ENCODE measurements at places on chromosomes 2 and 18.

DNA sequence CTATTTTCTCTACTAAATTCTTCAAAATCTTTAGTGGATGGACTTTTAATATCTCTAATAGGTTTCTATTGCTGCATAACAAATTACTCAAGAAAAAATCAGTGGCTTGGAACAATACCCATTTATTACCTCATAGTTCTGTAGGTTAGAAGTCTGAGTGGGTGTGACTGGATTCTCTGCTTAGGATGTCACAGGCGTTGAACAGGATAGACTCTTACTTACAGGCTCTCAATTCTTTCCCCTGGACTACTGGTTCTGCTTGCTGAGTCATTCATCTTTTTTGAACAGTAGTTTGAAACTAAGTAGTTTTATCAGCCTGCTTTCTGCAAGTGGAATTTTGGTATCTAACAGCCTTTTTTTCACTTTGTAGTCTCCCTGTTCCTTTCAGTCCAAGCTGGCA lies 265.4 kb downstream of the ZNF385B start:
- no peak for DNase-seq

DNA sequence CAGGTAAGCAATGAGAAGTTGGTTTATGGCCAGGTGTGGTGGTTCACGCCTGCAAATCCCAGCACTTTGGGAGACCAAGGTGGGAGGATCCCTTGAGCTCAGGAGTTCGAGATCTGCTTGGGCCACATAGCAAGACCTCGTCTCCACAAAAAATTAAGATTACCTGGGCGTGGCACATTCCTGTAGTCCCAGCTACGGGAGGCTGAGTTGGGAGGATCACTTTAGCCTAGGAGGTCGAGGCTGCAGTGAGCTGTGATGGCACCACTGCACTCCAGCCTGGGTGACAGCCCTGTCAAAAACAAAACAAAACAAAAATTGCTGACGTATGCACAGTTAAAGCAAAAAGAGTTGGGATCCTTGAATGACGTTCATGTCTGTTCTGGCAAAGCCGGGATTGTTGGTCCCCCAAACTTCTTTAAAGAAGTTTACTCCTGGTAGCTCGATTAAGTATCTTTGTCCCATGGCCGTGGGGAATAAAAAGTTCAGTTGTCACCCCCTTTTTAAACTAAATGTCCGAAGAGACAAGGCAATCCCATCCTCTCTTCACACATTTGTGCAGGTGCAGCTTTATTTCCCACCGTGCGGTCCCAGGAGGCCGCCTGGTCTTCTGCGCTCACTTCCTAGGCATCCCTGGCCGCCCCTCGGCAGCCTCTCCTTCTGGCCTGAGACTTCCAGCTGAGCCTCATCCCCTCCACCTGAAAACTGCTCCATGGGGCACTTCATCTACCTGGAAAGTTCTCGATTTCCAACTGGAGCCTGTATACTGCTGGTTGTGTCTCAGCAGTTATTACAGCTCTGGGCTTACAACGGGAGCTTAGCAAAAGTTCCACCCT lies 762 bp upstream of the SPOPL start:
- DNase-seq, result no peak

- DNase-seq, result no peak
Measured at GRCh38 chr2:146989741-146990140, 855.1 kb upstream of the ACVR2A start.

GRCh38 chr2:134667541-134667940 lies 51.3 kb downstream of the TMEM163 start:
- no peak for DNase-seq

DNA sequence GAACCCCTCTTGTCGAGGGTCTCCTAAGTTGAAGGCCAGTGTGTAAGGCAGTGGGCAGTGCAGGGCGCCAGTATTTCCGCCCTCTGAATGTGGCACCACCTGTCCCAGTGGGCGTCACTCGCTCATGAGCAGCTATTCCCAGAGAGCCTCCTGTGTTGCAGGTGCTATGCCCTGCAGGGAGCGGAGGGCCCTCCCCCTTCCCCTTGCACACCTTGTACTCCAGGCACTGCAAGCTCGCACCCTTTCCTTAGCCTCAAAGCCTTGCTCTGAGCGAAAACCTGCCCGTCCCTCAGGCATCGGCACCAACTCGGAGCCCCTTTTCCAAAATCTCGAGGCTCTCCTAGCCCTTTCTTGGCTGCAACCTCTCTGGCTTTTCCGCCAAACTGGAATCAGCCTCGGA lies 282.7 kb downstream of the AGAP1 start:
- DNase-seq, result no peak

DNA sequence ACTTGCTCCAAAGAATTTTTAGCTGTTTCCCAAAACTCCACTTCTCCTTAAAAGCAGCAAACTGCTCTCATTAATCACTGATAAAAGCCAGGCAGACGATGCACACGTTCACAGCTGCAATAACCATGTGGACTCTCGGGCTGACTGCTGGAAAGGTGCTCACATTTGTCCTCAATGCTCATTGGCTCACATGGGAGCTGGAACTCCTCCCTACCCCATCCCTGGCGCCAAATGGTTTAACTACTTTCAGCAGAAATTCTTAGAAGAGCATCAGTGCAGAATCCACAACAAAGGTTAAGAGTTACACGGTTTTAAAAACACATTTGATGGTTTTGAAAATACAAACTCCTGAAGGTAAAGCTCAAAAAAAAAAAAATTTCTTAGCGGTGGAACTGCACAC lies 117.1 kb downstream of the NOL10 start:
- DNase-seq, result no peak

GRCh38 chr2:134716721-134717243 lies 2.0 kb downstream of the TMEM163 start:
- DNase-seq, result no peak

DNA sequence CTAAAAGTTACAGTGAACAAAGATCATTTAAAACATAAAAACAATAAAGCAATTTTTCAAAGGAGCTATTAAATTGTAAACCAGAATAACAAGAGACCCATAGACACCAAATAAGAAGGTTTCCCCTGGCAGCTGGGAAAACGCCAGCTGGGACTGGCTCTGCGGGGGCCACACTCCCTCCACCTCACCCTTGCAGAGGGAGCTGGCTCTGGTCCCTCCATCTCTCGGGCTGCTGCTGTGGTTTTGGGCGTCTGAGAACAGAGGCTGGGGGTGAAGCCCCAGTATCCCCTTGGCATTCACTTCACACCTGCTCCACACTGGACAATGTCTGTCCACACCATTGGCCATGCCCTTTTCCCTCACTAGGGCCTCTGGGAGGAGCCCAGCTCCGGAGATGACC lies 62.1 kb upstream of the OTOS start:
- no peak for DNase-seq

GRCh38 chr2:10222-10875 lies 36.0 kb downstream of the FAM110C start:
- no peak for DNase-seq

DNA sequence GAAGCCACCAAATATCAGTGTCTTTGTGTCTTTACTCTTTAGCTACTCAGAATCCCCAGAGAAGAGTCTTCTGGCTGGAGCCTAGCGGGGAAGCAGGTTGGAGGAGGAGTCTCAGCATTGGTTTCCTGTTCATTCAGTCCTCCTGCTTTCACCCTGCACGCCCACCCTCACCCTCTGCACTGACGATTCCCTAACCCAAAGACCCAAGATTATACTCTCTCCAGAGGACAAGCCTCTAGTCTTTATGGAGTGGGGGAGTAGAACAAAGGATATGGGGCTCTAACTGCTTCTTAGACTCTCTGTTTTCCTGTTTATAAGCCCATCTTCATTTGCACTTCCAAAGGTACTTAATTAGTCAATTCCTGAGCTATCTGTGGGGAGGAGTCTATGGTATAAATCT lies 338.8 kb downstream of the AGPS start:
- DNase-seq, result no peak

GRCh38 chr18:44643004-44643403 lies 37.7 kb upstream of the SETBP1 start:
- DNase-seq, result no peak

DNA sequence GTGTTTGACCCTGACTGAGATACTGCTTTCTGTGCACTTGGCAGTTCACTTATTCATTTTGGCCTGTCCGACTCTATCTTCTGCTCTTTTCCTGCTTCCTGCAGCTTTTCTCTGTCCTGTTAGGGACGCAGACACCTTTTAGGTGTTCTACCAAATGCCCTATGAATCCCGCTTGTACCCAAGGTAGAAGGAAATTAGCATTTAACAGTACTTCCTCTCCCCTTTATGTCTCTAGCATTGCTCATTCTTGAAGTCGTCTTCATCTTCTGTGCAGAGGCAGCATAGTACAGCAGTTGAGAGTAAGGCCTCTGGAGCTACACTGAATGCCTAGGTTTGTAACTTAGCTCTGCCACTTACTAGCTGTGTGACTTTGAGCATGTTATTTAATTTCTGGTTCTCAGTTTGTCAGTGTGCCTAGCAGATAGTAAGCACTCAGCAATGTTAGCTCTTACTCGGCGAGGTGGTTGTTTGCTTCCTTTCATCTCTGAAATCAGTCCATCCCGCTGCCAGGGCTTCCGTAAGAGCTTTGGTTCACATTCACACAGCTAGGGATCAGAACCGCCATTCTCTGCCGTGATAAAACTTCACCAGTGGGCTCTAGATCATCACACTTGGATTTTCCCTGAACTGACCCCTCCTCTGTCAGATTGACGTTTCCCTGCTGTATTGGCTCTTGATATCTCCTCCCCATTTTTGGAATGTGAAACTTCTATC lies 1.4 kb downstream of the CCT7 start:
- no peak for DNase-seq

- no peak for DNase-seq
Measured at GRCh38 chr2:231222318-231223000, 24.0 kb downstream of the ARMC9 start.

- no peak for DNase-seq
Measured at GRCh38 chr2:15651367-15651727, 59.7 kb downstream of the DDX1 start.

DNA sequence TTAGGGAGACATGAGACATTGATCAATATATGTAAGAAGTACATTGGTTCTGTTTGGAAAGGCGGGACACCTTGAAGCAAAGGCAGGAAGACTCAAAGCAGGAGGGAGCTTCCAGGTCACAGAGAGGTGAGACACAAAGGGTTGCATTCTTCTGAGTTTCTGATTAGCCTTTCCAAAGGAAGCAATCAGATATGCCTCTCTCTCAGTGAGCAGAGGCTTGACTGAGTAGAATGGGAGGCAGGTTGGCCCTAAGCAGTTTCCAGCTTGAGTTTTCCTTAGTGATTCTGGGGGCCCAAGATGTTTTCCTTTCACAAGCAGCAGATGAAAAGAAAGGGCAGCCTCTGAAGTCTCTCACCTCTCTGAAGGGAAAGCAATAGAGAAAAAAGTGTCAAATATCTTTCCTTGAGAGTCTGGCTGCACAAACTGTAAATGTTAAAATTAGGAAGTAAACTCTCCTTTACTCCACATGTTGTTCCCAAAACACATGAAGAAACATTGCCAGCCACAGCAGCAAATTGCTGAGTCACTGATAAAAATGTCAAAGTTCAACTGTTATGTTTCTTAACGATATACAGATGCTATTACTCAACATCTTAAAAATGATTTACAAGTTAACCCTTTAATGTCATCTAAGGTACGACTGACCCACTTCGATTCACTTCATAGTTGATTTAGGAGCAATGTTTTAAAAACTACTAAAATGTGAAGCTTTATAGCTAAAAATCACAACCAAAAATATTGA lies 40.3 kb downstream of the CYB5A start:
- no peak for DNase-seq

- DNase-seq, result no peak
Measured at GRCh38 chr2:234919711-234920110, 32.1 kb upstream of the SH3BP4 start.

- peak; percentile 99 for DNase-seq
Measured at GRCh38 chr2:216412022-216412999, at the start of gene SMARCAL1. Gene SMARCAL1 (plus strand): TSS chr2:216412484. CDS start chr2:216414705, 2,221 bp downstream.
